Activated CD4-positive, CD25-positive, alpha-beta regulatory T cell treated with anti-CD3 and anti-CD28 coated beads, Interleukin-2, amount 50 U/mL, for 72 hours (primary cell): ENCODE measurements at places on chromosomes 16 and 17.

GRCh38 chr16:12095275-12096156, 119.0 kb downstream of the SNX29 start:
- peak; percentile 78 for DNase-seq

DNA sequence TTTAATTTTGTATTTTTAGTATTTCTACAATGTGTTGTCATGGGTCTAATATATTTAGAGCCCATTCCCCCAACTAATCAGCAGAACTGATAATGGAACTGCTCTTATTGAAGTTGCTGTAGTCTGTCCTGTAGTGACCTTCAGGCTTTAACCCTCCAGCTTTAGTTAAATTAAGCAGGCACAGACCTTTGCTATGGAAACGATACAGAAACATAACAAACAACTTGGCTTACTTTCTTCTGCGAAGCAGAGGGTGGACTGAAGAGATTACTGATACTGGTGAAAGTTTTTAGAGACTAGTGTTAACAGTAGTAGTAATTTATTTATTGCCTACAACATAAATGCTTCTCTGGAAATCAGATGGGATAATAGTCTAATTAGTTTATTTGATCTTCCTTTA, 61.4 kb downstream of the NFATC3 start:
- no peak for DNase-seq

GRCh38 chr17:81404558-81405165, 9.4 kb downstream of the BAHCC1 start:
- no peak for DNase-seq

- no peak for DNase-seq
Observed at GRCh38 chr16:80700558-80700957, 103.8 kb downstream of the CDYL2 start.

DNA sequence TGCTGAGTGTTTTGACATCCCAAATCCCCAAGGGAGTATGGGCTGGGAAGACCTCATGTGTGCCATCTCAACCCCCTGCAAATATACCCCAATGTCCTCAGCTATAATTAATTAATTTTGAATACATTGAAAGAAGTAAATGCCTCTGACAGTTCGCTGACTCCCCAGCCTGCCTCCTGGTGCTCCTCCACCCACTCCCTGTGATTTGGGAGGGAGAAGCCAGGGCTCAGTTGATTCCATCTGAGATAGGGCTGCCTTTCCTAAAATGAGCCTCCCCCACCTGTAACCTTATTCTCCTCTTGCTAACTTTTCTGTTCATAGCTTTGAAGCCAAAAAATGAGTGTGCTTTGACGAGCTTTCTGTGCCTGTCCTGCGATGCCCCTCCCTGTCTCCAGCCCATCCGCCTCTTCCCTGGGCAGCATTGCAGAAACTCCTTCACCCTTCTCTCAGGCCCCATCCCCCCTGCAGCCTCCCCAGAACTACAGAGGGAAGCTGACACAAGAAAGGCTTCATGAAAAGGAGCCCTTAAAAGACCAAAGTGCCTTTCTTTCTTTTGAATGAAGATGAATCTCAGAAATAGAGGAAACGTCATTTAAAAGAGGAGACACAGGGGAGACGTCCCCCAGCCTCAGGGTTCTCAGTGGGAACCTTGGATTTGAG, 70.3 kb downstream of the HLF start:
- DNase-seq, result no peak

- no peak for DNase-seq
Observed at GRCh38 chr16:51579652-51580360, 428.7 kb upstream of the SALL1 start.

GRCh38 chr16:75080205-75081029, 36.2 kb downstream of the LDHD start:
- DNase-seq, result no peak

GRCh38 chr17:70388326-70388725, 219.0 kb downstream of the KCNJ2 start:
- no peak for DNase-seq

- no peak for DNase-seq
Observed at GRCh38 chr17:64343071-64343774, 47.4 kb downstream of the PECAM1 start.

DNA sequence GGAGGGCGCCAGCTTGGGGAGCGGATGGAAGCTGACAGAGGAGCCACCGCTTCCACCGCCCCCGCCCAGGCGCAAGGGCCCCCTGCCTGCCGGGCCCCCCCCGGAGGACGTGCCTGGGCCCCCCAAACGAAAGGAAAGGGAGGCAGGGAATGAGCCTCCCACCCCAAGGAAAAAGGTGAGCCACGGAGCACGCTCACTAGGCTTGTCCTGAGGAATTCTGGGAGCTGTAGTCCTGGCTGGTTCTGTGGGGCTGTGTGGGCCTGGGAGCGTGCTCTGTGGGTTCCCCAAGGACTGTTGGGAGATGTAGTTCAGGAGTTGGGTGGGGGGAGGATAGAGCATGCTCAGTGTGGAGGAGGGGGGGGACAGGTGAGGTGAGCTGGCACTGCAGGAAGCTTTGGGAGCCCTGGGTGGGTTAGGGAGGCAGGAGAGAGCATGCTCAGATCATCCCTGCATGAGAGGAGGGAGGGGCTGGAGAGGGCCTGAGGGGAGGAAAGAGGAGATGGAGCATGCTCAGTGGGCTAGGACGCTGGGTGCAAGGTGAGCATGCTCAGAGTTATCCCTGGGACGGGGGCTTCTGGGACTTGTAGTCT, 4.5 kb downstream of the FBXL19 start:
- no peak for DNase-seq

DNA sequence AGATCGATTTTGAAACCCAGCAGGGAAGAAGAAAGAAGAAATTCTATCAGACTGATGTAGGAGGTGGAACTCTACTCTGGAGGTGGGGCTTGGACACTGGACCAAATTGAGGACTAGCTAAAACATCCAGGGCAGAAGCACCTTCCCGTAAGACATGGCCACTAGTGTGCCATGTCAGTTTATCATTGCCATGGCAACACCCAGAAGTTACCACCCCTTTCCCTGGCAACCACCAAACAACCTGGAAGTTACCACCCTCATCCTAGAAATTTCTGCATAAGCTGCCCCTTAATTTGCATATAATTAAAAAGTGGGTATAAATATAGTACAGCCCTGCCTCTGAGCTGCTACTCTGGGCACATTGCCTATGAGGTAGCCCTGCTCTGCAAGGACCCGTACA, 66.7 kb downstream of the NACA2 start:
- no peak for DNase-seq

DNA sequence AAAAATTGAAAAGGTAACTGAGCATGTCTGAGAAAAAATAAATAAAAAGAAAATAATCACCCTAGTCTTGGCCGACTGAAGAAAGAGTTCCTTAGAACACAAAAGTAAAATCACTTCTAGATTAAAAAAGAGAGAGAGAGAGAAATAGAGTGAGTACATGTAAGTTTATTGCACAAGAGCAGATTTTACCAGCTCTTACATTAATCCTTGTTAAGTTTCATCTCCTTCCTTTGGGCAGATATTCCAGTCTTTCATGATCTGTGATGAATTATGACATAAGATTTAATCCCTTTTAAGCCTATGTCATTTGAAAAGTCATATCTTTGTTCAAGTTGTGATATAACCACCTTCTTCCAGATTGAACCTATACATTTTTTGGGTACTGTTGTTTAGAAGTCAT, 54.8 kb downstream of the NFAT5 start:
- DNase-seq, result no peak

GRCh38 chr17:27578718-27579085, 52.3 kb upstream of the LGALS9 start:
- DNase-seq, result peak; percentile 57

DNA sequence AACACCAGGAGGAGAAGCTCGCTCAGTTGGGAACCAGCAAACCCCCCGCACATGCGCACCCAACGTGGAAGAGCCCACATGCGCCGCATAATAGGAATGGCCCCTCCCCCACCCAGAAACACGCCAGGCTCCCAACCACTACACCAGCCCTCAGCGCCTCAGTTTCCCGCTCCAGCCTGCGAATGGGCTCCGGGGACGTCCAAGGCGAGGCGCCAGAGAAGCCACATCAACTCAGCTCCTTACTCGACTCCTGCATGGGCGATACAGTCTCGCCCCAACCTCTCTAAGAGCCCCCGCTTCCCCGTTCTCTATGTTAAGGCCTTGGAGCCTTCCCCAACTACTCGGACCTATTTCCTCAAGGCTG, 504 bp downstream of the SRSF1 start:
- peak; percentile 64 for DNase-seq

DNA sequence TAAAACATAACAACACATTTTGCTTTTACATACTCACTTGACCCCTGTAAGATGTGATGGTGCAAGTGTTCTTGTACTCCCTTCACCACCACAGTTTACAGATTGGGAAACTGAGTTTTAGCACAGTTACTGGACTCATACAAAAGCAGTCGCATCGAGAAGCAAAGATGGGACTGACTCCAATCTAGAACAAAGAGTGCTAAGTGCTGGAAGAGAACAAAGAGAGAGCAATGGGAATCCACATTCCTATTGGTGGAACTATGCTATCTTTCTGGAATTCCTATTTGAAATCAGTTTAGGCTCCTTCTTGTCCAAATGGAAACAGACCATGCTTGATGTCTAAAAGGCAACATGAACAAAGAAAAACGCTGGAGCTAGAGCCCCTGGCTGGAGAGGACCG, 9.1 kb downstream of the TOM1L2 start:
- no peak for DNase-seq

- DNase-seq, result no peak
Observed at GRCh38 chr16:29321585-29321984, 84.9 kb downstream of the NPIPB11 start.

GRCh38 chr17:56629531-56630075, 36.1 kb downstream of the NOG start:
- no peak for DNase-seq

DNA sequence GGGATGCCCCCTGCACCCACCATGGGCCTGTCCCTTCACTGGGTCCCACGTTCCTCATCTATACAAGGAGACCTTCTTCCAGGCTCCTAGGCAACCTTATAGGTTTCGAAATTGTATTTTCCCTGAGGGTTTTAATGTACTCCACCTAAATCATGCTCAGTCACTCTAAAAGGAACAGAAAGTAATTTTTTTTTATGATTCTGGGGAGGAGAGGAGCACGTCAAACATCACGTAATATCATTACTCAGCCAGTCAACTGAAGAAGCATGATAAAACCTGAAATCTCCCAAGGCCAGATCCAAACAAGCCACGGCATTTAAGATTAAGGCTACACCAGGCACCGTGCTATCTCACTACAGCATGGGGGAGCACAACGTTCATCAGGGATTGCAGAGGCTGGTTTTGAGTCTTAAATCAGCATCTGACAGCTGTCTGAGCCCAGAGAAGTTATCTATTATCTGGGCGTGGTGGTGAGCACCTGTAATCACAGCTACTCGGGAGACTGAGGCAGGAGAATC, 3.9 kb upstream of the TMEM114 start:
- no peak for DNase-seq
